Upper lobe of left lung (tissue), 6 donors: ENCODE measurements at places on chromosomes 4 and X. TPM values are rescaled to one million over a fixed set of nuclear protein-coding genes. Genes with fewer than 3 reads are reported as not detected.
A peak's percentile ranks its signal among the peaks of the same experiment; 100 is the strongest.

Gene RBM41
- 15.0 TPM for total RNA-seq

DNA sequence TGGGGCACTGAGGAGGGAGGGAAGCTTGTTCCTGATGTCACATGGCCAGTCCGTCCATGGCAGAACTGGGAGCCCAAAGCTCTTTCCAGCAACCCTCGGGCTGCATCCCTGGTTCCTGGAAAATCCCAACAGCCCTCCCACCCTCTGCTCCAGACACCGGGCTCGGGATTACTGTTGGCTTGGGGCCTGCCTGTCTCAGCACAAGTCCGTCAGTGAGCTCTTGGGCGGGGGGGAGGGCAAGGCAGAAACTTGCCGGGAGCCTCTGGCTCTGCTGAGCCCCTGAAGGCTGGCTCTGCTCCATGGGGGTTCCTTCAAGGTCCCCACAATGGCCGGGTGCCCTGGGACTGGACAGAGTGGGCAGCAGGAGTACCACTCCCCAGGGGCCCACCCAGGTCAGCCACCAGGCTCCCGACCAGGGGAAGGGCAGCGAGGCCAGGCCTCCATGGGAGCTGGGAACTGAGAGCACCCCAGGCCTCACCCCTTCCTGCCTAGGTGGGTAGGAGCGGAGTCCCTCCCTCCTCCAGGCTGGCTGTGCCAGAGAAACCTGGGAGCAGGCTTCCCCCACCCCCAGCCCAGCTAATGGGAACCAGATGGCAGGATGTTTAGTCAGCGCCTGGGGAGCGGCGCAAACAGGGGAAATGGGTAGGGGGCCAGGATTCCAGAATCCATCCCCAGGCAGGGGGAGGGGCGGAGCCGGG is 6.4 kb upstream of the HAUS7 start:
- H3K27me3 ChIP-seq = no peaks in the 10 kb centered on the region
- no peak for DNase-seq
- peaks cover 3% of the 10 kb centered on the region for H3K4me1 ChIP-seq

Gene TNIP3
- total RNA-seq = 1.5 TPM

- no peaks in the 10 kb centered on the region for H3K4me1 ChIP-seq
- no peak overlapping the region for H3K27ac ChIP-seq
- no peak overlapping the region for H3K4me3 ChIP-seq
- no peak for DNase-seq
- H3K36me3 ChIP-seq = no peaks in the 10 kb centered on the region
- no peaks in the 10 kb centered on the region for H3K27me3 ChIP-seq
These were observed 88.6 kb upstream of the WDR1 start for GRCh38 chr4:10205223-10205622.

DNA sequence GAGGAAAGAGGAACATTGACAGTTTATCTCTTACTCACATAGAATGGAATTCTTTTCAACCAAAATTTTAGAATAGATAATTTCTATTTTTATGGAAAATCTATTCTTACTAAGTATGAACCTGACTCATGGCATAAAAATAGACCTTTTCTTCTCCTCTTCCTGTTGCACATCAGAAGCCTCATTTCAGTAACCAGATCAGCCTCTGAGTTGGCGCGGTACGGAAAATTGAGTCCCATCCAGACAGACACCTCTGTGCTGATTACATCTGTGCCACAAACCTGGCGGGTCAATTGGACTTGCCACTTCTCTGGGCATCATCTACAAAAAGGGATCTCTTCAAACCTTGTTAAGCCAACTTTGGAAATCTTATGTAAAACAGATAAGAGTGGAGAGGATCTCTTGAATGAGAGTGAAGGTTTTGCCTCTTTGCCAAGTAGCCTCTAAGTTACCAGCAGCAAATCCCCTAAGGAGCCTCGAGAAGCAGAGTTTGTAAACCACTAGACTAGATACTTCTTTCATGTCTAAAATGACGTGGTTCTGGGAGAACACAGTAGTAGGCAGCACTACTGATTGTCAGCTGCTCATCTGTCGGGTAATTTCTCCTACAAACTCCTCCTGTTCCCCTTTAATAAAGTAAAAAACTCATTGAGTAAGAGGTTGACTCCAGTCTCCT is 37.4 kb downstream of the TENM3 start:
- H3K27me3 ChIP-seq = no peaks in the 10 kb centered on the region
- H3K4me3 ChIP-seq = no peak overlapping the region
- no peaks in the 10 kb centered on the region for H3K36me3 ChIP-seq
- no peak for DNase-seq

- no peaks in the 10 kb centered on the region for H3K4me1 ChIP-seq
- H3K36me3 ChIP-seq = no peaks in the 10 kb centered on the region
- no peak for DNase-seq
- no peaks in the 10 kb centered on the region for H3K27me3 ChIP-seq
- no peak overlapping the region for H3K4me3 ChIP-seq
These were observed 120.6 kb upstream of the TBC1D9 start for GRCh38 chr4:140876615-140877364.

DNA sequence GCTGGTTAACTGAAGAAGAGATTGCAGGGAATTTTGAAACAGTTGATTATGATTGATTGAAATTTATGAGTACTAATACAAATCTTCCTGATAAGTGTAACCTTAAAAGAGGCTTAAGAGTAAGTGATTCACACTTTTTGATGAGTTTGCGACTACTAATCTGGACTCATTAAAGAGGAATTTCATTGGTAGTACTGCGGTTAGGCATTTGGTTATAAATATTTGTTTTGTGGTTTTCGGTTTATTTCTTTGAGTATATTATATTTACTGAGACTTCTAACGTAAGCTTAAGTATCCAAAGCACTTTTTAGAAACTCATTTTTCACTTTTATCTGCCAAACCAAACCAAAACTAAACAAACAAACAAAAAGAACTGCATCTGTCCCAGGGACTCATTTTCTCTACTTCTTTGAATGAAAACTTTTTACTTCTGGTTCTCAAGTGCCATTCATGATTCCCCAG is 20.7 kb downstream of the SLIT2 start:
- H3K4me1 ChIP-seq = no peaks in the 10 kb centered on the region
- no peak for DNase-seq
- no peaks in the 10 kb centered on the region for H3K27me3 ChIP-seq
- no peak overlapping the region for H3K4me3 ChIP-seq

DNA sequence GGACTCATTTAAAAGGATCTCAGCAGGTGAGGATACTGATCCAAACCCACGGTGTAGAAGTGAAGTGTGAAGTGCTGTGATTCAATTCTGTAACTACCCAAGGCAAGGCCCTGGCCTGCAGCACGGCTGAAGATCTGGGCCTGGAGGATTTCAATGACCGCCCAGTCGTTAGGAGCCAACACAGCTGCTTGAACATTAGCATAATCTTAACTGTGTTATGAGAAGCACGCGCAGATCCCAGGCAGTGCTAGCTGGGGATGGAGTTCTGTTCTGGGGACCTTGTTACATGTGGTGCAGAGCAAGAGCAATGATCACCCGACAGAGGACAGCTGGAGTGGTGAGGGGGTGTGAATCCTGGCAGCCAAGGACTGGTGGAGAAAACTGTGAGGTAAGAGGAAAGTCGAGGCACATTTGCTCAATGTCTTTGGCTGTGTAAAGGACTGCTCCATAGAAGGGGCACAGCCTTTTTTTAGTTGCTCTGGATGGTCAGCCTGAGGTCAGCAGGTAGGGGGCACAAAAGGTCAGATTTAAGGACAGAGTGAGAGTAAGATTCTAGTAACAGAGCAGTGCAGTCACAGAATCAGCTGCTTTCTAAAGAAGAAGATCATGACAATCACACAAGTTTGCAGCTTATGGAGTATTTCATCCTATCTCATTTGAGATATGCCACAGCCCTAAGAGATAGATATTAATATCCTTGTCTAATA is 181.8 kb downstream of the DCLK2 start:
- no peak overlapping the region for H3K27ac ChIP-seq
- H3K36me3 ChIP-seq = no peaks in the 10 kb centered on the region
- H3K4me1 ChIP-seq = no peaks in the 10 kb centered on the region

DNA sequence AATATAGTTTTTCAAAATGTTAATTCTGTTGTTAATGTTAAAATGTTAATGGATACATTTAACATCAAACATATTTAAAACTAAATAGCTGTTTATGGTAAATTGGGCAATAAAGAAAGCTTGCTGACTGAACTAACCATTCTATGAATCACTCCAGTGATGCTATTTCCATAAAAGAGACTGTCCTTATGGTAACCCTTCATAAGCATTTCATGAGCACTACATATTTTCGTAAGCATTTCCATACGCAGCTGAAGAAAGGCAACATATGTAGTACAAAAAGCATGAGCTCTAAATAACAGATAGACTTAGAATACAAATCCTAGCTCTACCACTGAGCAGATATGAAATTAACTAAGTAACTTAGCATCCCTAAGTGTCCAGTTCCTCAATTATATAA is 188.9 kb downstream of the COL25A1 start:
- no peaks in the 10 kb centered on the region for H3K27me3 ChIP-seq
- no peak overlapping the region for H3K4me3 ChIP-seq
- no peak for DNase-seq
- no peaks in the 10 kb centered on the region for H3K36me3 ChIP-seq
- H3K4me1 ChIP-seq = no peaks in the 10 kb centered on the region
- H3K27ac ChIP-seq = no peak overlapping the region

Gene ITGB1BP2
- 0.72 TPM for total RNA-seq

Gene PAGE4
- total RNA-seq = not detected

Gene CACNA1F
- total RNA-seq = 1.3 TPM

DNA sequence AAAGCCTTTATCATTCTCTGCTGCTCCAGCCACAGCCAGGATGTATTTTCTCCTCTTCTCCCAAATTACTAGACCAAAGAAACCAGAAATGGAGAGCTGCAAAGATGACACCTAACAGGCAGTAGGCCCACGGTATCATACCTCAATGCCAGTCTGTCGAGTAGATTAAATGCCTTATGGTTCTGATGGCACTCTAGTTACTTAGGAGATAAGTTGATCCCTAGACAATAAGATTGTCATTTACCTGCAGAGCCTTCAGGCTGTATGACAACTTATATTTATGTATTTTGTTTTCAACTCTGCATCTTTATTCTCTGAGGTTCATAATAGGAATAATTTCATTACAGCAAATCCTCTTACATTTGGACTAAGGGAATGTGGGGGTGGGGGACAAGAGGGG is 262.1 kb downstream of the LDB2 start:
- no peak for DNase-seq
- H3K27ac ChIP-seq = no peak overlapping the region
- H3K4me1 ChIP-seq = no peaks in the 10 kb centered on the region
- no peak overlapping the region for H3K4me3 ChIP-seq

DNA sequence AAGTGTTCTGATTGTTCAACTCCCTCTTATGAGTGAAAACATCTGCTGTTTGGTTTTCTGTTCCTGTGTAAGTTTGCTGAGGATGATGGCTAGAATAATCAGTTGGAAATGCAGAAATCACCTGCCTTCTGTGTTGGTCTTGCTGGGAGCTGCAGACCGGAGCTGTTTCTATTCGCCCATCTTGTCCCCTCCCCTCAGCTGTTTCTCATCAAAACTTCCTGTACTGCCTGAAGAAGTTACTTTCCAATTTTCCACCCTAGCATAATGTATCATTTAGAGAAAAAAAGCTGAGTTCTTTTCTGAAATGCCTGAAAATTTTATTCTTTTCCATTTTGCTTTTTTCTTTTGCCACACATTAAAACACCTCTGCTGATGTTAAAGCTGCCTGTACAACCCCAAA is 167.6 kb downstream of the TEX13A start:
- H3K27me3 ChIP-seq = no peaks in the 10 kb centered on the region
- H3K4me3 ChIP-seq = no peak overlapping the region
- no peaks in the 10 kb centered on the region for H3K4me1 ChIP-seq

DNA sequence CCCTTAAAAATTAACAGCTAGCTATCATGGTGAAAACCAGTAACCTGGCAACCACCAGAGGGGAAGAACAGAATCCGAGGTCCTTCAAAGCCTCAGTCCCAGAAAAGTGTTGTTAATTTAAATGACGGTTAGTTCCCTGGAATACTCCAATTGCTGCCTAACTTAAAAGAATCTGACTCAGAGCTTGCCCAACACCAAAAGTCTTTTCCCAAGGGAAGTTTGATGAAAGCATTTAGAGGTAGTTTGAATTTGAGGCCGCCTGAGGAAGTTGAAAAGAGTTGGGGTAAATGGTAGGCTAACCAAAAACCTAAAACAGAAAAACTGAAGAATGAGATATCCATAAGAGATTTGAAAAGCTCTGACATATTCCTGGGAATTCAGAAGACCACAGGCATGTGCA is 46.6 kb downstream of the IL13RA2 start:
- no peak for DNase-seq
- no peaks in the 10 kb centered on the region for H3K36me3 ChIP-seq
- no peaks in the 10 kb centered on the region for H3K4me1 ChIP-seq

GRCh38 chr4:184267673-184268583 is 50.3 kb upstream of the ENPP6 start:
- H3K4me1 ChIP-seq = no peaks in the 10 kb centered on the region
- no peaks in the 10 kb centered on the region for H3K36me3 ChIP-seq
- H3K4me3 ChIP-seq = peak overlapping the region; percentile 26

Gene SASH3
- total RNA-seq = 58.6 TPM
